ENCODE measurements at places on chromosomes 16 and 17. TPM values are rescaled to one million over a fixed set of nuclear protein-coding genes. Genes with fewer than 3 reads are reported as not detected.
A peak's percentile ranks its signal among the peaks of the same experiment; 100 is the strongest.

The DHRS7C gene
- total RNA-seq, result not detected

The C16orf92 gene
- not detected for total RNA-seq

DNA sequence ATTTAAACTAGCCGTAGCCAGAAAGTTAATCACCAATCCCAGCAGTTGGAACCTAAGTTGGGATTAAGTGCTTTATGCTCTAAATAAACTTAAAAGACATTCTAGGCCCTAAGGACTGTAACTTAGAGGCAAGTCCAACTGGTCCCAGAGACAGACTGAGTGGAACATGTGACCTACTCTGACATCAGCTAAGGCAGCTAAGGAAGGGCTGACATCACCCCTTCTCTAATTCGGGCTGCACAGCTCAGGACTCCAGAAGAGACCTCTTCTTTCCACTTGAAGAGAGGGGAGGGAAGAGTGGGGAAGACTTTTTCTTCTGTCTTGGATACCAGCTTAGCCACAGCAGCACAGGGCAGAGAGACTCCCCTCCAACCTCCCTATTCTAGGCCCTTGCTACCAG, 565.2 kb downstream of the CDH8 start:
- no peak for DNase-seq

GRCh38 chr17:75270218-75270965, 639 bp downstream of the MIF4GD start:
- DNase-seq, result peak; percentile 78

The CCL13 gene
- total RNA-seq, result not detected

The NECAB2 gene
- total RNA-seq, result not detected

The CCL8 gene
- not detected for total RNA-seq

DNA sequence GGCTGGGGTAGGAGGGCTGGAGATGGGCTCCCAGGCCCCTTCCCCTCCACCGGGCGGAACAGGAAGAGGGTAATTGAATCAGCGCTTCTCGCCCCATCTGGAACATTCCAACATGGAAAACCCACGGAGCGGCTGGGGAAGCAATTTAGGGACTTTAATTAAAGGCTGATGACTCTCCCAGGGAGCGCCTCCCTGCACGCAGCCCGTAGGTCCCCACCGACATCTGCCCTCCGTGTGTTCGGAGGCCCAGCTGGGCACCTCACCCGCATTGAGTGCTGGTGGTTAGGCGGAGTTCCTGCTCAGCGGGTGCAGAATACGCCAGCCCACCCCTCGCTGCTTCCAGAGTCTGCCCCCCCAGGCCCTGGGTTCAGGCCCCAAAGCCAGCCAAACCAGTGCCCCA, 10.0 kb downstream of the HS3ST6 start:
- no peak for DNase-seq

- DNase-seq, result no peak
Observed at GRCh38 chr17:33696102-33696501, 403.0 kb upstream of the ASIC2 start.

The SLC25A19 gene
- total RNA-seq, result 21.7 TPM

DNA sequence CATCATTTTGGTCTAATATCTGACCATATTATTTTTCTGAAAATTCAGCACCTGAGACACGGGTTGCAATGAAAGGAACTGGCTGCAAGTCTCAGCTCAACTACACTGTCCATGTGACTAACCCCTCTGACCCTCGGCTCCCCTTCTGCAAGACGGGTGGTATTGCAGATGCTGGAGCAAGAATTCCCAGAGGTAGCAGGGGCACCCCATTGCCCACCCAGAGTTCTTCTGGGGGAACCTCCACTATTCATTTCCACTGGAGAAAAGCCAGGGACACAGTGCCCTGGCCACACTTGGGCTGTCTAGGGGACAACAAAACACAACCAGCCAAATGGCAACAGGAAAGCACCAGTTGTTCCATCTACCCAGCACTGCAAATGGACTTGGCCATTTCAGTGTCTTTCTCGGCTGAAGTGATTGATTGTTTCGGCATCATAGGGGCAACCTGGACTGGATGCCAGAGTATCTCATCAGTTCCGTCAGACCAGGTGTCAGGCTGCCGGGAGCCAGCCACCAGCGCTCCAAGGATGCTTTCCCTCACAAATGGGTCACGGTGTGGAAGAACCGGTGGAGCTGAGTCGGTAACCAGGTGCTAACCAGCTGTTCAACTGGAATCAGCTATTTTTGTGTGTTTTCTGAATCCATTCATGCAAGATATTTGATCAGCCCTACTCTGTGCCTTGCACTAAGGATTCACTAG, 58.1 kb downstream of the C16orf78 start:
- no peak for DNase-seq

The MYLK3 gene
- total RNA-seq, result not detected

DNA sequence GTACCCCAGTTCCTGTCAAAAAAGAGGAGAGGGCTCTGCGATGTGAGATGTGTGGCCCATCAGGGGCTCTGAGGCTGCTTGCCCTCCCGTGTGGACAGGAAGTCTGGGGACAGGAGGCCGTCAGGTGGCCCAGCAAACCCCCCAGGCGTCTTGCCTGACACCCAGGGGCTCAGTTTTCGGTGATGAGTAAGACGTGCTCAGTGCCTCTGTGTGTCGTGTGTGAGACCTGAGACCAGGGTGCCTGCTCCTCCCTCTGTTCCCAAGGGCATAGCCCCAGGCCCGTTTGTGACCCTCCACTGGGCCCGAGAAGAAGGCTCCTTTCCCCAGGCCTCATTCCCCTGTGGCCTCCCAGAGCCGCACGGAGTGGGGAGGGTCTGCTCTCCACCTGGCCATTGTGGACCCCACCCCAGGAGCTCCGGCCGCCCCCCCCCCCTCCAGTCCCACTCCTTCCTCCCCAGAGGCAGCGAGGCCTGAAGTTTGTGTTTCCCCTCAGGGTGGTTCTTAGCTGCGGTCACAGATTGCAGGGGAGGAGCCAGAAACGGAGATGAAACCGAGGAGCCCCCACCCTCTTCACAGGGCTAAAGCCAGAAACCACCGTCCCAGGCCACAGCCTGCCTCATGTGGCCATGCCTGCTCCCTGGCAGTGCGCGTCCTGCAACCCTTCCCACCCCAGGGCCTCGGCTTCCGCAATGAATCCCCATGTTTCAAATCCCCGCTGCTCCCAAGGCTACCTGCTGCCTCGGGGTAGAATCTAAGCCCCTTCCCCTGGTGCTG, 4.9 kb upstream of the ACTG1 start:
- no peak for DNase-seq

- DNase-seq, result no peak
Observed at GRCh38 chr16:49452578-49452977, 79.0 kb downstream of the C16orf78 start.

The CLEC18C gene
- not detected for total RNA-seq

DNA sequence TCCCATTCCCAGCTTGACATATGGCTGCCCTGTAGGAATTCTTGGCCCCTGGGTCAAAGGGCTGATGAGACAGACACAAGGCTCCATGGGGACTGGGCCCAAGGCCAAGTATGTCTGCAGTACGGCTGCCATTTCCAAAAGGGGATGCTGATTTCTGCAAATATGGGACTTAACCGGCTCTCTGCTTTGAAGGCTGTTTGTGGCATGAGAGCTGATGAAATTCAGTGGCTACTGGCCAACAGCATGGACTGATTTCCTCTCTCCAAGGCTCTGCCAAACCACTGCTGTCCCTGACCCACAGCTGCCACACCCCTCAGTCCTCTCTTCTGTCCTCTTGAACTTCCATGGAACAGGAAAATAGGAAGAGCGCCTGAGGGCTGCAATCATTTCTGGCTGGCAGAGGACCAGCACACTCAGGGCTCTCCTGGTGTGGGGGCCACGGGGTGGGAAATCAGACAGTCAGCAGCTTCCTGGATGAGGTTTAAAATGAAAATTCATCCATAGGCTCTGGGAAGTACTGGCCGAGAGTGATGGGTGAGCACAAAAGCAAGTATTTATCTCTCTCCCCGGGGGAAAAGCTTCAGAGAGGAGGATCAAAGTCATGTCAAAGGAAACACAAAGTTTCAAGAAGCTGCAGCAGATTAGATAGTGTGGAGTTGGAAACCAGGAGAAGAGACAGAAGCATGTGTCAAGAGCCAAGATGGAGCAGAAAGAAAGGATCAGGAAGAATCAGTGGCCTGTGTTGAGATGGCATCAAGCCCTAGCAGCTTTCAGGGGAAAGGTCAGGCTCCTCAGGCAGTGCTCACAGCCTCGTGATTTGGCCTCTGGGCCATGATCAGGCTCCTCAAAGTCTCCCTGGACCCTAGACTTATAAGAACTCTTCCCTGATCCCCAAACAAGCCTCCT, 64.1 kb upstream of the SREBF1 start:
- peak; percentile 76 for DNase-seq

- no peak for DNase-seq
Observed at GRCh38 chr17:57165754-57166153, 80.7 kb downstream of the AKAP1 start.

The TPSD1 gene
- not detected for total RNA-seq

The MRC2 gene
- total RNA-seq, result 254 TPM

The CASKIN1 gene
- total RNA-seq, result not detected
